Umbilical cord (tissue), 2 donors: ENCODE measurements at places on chromosomes 5 and 9. TPM values are rescaled to one million over a fixed set of nuclear protein-coding genes. Genes with fewer than 3 reads are reported as not detected.

- peak; percentile 39 for DNase-seq
Measured at GRCh38 chr9:70043689-70044489, at the start of gene MAMDC2. Gene MAMDC2 (plus strand): TSS chr9:70043848. CDS start chr9:70044198, 350 bp downstream.

Gene PLK2
- 106 TPM for total RNA-seq

Gene CLIC3
- total RNA-seq, result 24.3 TPM

Gene ENG
- total RNA-seq, result 5.1 TPM

Gene PCDH12
- 5.1 TPM for total RNA-seq

GRCh38 chr9:120532475-120532874, 47.5 kb downstream of the CDK5RAP2 start:
- DNase-seq, result peak; percentile 10

GRCh38 chr9:96399325-96399633, 15.8 kb upstream of the SLC35D2 start:
- no peak for DNase-seq

- DNase-seq, result no peak
Measured at GRCh38 chr5:57895766-57896165, 413.2 kb upstream of the ACTBL2 start.

Gene CATSPER3
- not detected for total RNA-seq

GRCh38 chr5:117872798-117873368, 1115.5 kb downstream of the DTWD2 start:
- DNase-seq, result no peak

- DNase-seq, result no peak
Measured at GRCh38 chr5:175493726-175494125, 15.4 kb downstream of the SFXN1 start.

Gene TRPM3
- 8.2 TPM for total RNA-seq

Gene DNAJC21
- 72.9 TPM for total RNA-seq

DNA sequence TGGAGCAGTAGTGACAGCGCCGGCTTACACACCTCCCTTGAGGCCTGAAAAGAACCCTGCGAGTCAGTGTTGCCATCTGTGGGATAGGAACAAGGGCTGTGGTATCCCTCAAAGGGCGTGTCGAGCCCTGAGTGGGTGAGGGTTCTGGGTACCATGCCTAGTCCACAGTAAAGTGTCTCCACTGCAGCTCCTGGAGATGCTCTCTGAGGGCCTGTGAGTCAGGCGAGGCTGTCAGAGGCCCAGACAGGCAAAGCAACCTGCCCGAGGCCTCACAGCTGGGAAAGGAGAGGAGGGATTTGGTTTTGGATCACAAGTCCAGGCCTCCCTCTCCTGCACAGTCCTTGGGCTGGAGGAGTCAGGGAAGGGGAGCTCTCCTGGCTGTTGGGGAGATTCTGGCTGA, 6.1 kb downstream of the PRRX2 start:
- DNase-seq, result no peak

- DNase-seq, result no peak
Measured at GRCh38 chr9:71762900-71763653, 5.2 kb downstream of the CEMIP2 start.

DNA sequence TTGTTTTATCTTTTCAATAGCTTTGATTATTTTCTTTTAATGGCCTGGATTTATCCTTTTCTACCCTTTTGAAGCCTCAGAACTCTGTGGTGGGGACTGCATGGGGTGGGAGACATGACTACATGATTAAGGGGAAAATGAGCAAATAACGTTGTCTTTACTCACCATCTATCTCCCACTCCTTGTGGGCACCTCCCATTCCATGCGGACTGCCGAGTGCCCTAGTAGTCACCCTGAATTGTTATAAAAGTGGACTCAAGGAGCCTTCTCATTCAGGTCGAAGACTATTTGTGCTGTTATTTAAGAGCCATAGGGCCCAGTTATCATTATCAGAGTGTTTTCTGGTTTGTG, 281.8 kb downstream of the MLLT3 start:
- DNase-seq, result no peak

- no peak for DNase-seq
Measured at GRCh38 chr5:151862811-151863472, 61.7 kb downstream of the GLRA1 start.
